Putamen (tissue), 1 donor: ENCODE measurements at places on chromosomes 12 and 14.

- DNase-seq: no peak
Observed at GRCh38 chr12:52310622-52311284, 10.4 kb downstream of the KRT83 start.

- DNase-seq: no peak
Observed at GRCh38 chr14:56243110-56243509, 124.9 kb downstream of the PELI2 start.

DNA sequence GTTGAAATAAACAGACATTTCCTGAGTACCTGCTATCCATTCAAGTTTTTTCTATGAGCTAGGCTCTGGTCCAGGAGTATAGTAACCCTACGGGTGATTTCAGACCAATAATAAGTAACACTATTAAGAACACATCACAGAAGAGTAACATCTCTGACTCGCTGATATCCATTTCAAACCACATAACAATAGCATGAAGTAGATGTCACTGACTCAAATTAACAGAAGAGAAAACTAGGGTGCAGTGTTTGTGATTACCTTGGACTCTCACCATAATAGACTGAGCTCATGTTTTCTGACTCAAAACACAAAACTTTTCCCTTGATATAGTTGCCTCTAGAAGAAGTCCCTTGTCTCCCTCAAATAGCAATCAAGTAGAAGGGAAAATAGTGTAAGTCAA is 423.0 kb downstream of the DIO2 start:
- DNase-seq: no peak

- DNase-seq: no peak
Observed at GRCh38 chr14:77436042-77436441, 12.7 kb upstream of the NOXRED1 start.

DNA sequence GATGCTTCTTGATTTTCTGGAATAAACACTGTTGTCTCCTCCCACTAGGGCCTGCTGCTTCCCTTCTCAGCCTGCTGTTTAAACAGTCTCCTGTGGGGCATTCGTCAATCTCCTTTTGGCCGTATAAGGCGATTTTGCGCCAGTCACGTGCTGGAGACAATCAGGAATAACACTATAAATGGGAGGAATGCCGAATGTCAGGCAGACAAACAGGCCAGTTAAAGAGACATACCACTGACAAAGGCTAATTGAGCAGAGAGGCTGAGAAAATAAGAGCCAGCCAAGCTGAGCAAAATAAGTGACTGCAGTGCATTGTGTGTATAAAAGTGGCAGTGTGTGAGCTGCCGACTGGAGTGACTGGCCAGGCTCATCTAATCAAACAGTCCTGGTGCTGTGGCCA is 23.3 kb downstream of the DMAC2L start:
- peak; percentile 89 for DNase-seq

DNA sequence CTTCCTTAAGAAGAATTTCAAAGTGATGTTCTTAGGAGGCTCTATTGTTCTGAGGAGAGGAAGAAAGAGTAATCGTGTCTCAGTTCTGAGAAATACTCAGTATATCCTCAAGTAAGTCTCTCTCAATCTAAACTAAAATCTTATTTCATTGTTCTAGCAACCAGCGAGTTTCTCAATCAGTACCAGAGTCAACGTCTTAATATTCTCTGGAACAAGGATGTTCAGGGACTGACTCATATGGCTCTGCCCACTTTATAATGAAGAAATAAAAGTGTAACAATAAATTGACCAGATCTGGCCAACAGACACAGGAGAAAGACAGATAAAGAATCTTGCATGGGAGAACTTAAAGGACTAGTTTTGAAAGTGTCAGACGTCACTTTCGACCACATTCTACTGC is 469.8 kb upstream of the FLRT2 start:
- DNase-seq: no peak

- DNase-seq: no peak
Observed at GRCh38 chr12:52313461-52313860, 7.7 kb downstream of the KRT83 start.

- no peak for DNase-seq
Observed at GRCh38 chr12:123101526-123101925, 49.4 kb downstream of the PITPNM2 start.

- DNase-seq: peak; percentile 29
Observed at GRCh38 chr12:81077686-81078441, at the start of gene ACSS3. TSS of gene ACSS3 (plus strand) at chr12:81078079. CDS start at chr12:81078121, 42 bp downstream.

- no peak for DNase-seq
Observed at GRCh38 chr12:87467936-87468335, 561.3 kb downstream of the C12orf50 start.

GRCh38 chr12:16622338-16622737 is 16.4 kb upstream of the LMO3 start:
- DNase-seq: no peak

DNA sequence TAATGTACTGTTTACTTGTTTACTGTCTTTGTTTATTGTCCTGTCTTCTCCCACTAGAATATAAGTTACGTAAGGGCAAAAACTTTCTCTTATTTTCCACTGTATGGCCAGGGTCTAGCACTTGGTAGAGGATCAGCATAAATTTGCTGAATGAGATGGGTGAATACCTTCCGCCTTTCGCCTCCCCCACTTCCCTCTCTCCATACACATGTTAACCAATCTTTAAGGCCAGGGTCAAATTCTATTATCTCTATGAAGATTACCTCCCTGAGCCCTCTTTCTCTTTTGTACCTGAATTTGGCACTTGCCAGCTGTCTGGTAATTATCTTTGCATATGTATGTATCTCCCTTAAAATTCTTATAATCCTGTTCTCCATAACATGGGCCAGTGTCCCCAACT is 4.9 kb downstream of the DUSP16 start:
- no peak for DNase-seq

- DNase-seq: no peak
Observed at GRCh38 chr14:88521818-88522217, 33.0 kb downstream of the PTPN21 start.

DNA sequence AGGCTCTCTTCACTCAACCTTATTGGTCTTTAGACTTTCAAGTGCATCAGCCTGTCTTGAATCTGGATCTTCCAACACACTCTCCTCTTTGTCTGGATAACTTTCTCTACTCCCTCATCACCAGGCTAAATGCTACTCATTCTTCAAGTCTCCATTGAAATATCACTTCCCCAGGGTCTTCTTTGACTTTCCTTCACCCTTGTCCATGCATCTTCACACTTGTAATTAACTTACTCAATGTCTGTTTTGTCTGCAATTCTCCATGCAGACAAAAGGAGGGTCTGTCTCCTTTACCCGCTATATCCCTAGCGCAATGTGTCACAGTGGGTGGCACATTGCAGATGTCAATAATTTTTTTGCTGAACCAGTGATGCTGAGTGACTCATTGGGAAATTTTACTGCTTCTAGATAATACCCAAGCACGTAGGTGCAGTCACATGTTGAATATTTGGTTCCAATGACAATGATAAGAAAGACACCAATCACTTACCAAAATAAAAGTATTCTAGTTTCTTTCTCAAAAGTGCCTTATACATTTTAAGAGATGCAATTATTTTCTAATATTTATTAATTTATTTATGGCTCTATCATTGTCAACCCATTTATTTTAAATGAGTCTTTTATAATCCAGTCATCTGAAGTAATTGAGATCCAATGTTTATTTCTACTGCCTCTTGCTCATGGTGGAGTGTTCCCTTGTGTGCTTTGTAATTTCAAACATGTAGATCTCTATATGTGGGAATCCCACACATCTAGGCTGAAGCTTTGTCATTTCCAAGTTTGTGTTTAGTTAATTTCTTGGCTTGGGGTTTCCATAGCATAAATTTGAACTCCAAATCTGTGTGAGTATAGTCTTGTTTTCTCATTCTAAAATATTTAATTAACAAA is 21.7 kb upstream of the RFC5 start:
- DNase-seq: no peak

DNA sequence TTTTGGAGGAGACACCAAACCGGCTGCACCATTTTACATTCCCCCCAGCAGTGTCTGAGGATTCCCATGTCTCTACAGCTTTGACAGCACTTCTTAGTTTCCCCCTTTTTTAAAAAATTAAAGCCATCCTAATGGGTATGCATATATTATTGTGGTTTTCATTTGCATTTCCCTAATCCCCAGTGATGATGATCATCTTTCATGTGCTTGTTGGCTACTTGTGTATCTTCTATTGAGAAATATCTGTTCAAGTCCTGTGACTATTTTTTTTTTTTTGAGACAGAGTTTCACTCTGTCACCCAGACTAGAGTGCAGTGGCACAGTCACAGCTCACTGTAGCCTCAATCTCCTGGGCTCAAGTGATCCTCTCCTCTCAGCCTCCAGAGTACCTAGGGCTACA is 23.2 kb upstream of the ASPG start:
- no peak for DNase-seq

DNA sequence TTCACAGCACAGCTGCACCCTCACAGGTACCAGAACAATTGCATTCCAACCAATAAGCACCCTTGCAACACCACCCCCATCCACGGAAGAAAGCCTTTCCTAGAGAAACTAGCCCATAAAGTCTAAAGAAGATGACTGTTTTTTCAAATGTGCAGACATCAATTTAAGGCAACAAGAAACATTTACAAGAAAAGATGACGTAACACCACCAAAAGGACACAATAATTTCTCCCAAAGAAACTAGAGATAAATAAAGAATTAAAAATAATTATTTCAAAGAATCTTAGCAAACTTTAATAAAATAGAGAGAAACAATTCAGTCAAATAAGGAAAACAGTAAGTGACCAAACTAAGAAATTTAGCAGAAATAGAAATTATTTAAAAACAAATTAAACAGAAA is 352.3 kb upstream of the ATXN7L3B start:
- DNase-seq: no peak

DNA sequence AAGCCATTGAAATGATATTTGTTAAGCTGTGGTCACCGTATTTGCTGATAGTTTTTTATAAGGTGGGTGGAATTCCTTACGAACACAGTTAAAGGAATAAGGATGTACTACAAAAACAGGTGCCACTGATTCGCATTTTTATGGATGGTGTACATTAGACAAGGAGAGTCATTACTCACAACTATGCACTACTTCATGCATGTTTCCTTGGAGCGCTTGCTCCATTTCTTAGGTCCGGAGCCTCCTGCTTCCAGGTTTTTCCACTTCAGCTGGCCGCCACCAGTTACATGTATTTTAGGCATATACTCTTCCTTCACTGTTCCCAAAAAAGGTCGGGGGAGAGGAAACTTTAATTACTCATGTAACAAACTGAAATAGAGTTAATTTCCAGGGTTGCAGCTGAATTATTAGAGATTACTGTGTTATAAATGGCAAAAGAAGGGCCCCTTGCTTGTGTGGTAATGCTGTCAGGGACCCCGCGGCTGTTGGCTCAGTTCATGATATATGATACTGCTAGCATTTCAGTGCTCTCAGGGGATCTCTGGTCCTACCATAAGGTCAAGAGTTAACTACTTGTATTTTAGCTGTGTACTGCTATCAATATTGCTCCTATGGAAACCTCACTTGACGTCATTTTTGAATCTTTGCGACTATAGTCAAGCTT is 454.7 kb downstream of the NPAS3 start:
- no peak for DNase-seq

- DNase-seq: no peak
Observed at GRCh38 chr14:101084436-101084826, 180.9 kb upstream of the RTL1 start.

DNA sequence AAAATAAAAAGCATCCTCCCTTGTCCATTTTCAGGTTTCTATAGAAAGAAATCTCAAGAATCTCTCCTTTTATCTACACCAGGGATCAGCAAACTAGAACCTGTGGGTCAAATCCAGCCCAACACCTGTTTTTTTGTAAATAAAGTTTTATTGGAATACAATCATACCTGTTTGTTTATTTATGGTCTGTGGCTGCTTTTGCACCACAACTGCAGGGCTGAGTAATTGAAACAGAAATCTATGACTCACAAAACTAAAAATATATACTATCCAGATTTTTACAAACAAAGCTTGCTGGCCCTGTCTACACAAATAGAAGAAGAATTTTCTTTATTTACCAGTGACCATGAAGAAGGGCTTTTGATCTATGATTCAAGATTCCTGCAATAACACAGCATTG is 95.1 kb upstream of the COCH start:
- DNase-seq: no peak

GRCh38 chr14:68397822-68398221 is 395.0 kb downstream of the ZFP36L1 start:
- no peak for DNase-seq

DNA sequence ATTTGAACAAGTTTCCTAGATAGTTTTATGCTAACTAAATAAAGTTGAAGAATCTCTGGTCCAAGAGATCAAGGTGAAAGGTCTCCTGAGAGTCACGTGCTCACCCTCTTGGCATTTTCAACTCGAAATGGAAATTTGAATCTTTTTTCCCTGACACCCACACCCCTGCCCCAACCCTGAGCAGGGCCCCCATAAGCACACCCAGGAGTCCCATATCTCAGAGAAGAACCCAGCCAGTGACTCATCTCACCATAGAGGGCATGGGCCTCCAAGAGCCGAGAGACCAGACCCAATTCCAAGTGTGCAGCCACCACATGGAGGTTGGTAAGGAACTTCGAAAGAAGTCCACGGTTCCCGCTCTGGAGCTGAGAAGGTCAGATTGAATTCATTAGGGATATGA is 32.6 kb downstream of the TEP1 start:
- DNase-seq: no peak

GRCh38 chr14:89491711-89492381 is 74.8 kb upstream of the FOXN3 start:
- DNase-seq: no peak

DNA sequence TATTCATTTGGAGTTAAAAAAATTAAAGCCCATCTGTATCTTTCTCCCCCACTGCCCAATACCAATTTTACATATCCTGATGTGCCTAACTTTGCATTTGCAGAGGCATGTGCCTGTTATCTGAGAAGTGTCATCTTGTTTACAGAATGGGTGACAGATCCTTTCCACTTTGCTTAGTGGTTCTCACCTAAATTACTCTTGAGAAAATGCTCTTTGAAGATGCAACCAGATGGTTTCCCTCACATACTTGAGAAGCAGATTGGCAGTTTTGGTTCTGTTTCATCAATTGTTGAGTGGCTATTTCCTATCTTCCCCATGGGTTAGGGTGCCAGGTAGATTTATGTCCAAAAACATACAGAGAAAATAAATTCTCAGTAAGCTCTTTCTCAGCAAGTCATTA is 1051.4 kb upstream of the ATXN7L3B start:
- no peak for DNase-seq

DNA sequence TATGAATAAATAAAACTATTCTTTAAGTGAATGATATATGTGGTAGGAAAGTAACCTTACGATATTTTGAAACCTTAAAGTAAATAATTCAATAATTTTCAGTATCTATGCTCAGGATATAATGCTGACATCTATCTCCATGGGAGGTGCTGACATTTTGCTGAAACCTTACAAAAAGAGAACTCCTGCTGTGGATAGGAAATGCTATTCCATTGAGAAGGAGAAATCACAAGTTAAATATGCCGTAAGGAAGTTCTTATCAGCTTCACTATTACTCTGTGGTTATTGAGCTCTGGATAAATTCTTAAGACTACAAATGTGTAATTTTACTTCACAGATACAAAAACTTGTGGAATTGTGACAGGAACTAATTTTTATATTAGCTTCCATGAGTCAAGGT is 722.1 kb downstream of the TMTC2 start:
- DNase-seq: no peak

- DNase-seq: no peak
Observed at GRCh38 chr14:64500088-64500487, 3.5 kb downstream of the ZBTB25 start.
